ENCODE measurements at places on chromosomes 3 and 15.

DNA sequence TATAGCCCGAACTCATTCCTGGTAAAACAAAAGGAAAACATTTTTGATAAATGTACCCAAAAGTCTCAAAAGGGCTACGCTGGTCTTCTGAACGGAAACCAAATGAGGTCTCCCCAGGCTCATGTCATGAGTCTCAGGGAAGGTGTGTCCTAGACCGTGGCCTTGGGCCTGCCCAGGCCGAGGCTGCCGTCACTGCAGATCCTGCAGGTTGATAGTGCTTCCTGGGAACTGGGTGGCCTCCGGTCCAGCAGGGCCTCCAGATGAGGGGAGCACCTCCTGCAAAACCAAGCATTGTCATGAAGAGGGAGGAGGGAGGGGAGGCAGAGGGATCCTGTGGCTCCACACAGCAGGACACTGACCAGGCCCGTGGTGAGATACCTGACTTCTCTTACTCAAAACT lies 37.5 kb downstream of the ZXDC start:
- DNase-seq: no peak

GRCh38 chr3:55163421-55163820 lies 235.6 kb upstream of the LRTM1 start:
- DNase-seq: no peak

DNA sequence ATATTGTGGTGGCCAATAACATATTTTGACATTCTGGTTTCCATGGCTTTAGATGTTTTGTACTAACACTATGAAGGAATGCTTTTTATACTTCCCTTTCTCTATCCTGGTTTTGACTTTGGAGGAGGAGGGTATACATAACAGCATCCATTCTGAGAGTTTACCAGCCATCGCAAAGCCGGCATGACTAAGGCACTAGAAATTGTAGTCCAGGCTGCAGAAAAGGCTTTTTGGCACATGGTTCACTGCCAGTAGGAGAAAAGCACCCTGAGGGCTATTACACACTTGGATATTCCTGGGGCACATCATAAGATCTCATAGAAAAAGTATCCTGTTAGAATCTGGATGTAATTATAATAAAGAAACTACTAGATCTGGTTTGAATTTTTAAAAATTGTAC lies 101.8 kb downstream of the STT3B start:
- no peak for DNase-seq

- no peak for DNase-seq
These were observed 63.0 kb downstream of the ATP10A start for GRCh38 chr15:25799906-25800700.

GRCh38 chr3:10806006-10806405 lies 10.0 kb upstream of the SLC6A11 start:
- DNase-seq: no peak

DNA sequence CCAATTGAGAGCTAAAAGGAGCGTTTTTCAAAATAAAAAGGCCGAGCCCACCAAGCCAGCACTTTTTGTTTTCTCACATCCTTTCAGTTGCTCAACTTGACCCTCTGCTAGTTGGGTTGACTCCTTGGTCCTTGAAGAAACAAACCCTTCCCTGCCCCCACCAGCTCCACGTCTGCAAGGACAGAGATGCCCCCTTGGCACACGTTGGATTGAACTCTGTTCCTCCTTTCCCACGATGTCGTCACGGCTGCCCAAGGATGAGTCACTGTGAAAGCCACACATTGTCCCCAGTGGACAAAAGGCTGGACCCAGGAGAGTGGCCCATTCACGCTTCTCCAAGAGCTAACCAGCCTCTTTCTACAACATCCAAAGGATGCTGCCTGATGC lies 43.0 kb upstream of the SPATA12 start:
- DNase-seq: no peak

- no peak for DNase-seq
These were observed 30.4 kb downstream of the GOLGA6L2 start for GRCh38 chr15:23416349-23417276.

- DNase-seq: no peak
These were observed 161.3 kb upstream of the CBLB start for GRCh38 chr3:106029954-106030626.

DNA sequence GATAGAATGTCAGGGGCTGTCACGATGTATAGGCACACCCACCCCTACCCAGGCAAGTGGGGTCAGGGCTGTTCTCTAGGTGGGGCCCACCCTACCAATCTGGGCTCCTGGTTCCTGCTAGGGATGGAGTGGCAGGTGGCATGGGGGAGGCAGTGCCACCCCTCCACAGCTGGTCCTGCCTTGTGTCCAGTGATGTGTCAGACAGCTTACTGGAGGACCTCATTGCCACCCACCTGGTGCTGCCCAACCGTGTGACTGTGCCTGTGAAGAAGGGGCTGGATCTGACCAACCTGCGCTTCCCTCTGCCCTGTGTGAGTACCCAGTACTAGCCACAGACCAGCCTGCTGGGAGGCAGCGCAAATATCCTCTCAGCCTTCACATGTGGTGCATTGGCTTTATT lies 27.5 kb downstream of the ESYT3 start:
- DNase-seq: no peak

All from GM06990 (cell line).